ENCODE measurements at places on chromosomes 6 and 20. TPM values are rescaled to one million over a fixed set of nuclear protein-coding genes. Genes with fewer than 3 reads are reported as not detected.

Gene SNAP91
- not detected for total RNA-seq

Gene CALHM6
- 77.8 TPM for total RNA-seq

Gene RNF182
- total RNA-seq = 0.27 TPM

Gene ZNF341
- total RNA-seq = 4.6 TPM

Gene TUBB2A
- 8.3 TPM for total RNA-seq

Gene UNC5CL
- total RNA-seq = 1.3 TPM

Gene RIMS1
- under 0.01 TPM for total RNA-seq

Gene PGC
- total RNA-seq = not detected

Gene ACTL10
- total RNA-seq = 6.2 TPM

Gene ZNF391
- total RNA-seq = 1.9 TPM

Gene NRN1
- not detected for total RNA-seq

Gene RTN4IP1
- total RNA-seq = 3.8 TPM
